Fibroblast of skin of left quadriceps (primary cell): ENCODE measurements at places on chromosomes 5 and 9.

GRCh38 chr5:132500931-132501628 is 10.5 kb upstream of the IRF1 start:
- DNase-seq, result no peak

DNA sequence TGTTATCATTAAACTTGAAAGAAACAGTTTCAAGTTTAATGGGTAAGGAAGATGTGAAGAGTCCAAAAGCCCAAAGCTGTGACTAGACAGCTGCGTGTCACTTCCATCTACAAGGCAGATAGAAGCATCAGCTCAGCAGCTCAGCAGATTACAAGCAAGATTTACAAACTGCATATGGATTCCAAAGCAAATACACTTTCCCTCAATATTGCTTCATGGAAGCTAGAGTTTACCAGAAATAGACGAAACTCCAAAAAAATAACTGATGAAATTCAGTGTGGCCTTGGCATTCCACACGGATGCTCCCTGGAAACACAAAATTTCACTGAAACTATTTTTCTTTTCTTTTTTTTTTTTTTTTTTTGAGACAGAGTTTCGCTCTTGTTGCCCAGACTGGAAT is 17.9 kb downstream of the MYO10 start:
- DNase-seq, result no peak

DNA sequence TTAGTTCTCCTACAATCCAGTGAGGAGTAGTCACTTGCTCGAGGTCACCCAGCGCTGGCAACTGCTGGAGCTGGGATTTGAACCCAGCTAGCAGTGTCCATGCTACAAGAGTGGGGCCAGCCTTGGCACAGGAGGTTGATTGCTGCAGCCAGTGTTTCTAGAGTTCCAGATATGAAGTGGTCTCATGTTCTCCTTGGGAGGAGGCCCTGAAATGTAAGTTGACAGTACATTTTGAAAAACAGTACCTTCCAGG is 802 bp downstream of the CCDC107 start:
- no peak for DNase-seq

DNA sequence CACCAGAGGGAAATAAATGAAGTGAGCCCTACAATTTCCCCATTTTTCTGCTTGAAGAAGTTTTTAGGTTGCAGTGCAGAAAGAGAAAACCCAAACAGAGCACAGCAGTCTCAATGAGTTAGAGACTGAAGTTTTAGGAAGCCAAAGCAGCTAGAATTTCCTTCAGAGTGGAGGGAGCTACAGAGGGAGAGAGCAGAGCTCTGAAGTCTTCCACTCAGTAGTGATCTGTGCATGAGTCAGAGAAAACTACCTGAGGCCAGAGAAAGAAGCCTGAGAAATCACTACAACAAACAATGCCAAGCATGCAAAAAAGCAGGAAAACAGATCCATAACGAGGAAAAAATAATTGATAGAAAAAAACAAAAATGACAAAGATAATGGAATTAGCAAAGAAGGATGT is 17.9 kb upstream of the NDUFB6 start:
- DNase-seq, result no peak

GRCh38 chr5:162593881-162594280 is 526.3 kb downstream of the GABRG2 start:
- no peak for DNase-seq

- no peak for DNase-seq
Observed at GRCh38 chr5:158715592-158715991, 384.1 kb downstream of the EBF1 start.

DNA sequence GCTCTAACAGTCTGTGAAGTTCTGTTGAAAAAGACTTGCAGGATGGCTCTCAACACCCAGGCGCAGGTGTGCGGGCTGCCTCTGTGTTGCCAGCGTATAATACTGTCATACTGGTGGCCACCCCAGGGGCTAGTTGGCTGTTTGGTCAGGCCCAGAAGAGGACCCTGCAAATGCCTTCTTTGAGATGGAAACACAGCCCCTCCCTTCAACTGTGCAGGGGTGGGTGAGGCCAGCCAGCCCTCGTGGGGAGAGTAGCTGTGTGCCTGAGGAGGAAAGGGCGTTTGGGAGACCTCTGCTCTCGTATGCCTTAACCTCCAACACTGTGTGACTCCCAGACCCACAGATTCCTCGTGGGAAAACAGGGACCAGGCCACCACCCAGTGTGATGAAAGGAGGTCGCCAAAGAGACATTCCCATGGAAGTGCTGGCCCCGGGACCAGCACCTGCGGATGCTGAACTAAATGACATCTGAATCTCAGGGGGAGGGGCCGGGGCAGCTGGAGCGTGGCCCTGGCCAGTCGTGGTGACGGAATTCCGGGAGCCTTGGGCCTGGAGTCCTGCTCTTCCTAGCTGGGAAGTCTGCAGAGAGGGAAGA is 11.3 kb upstream of the SCGB3A1 start:
- DNase-seq, result no peak

GRCh38 chr5:90233476-90233875 is 176.1 kb downstream of the CETN3 start:
- no peak for DNase-seq

DNA sequence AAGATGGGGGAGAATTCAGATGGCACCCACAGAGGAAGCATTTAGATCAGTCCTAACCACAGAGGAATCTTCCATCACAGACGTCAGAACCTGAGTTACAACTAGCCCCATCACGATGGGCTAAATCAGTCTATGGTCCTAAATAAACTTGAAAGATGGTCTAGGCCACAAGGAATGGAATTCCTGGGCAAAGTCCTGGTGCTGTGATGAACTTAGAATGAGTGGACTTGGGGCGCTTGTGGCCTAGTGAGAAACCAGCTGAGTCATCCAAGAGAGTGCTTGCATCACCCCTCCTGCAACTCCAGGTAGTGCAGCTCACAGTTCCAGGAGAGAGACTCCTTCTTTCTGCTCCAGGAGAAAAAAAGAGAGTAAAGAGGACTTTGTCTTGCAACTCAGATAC is 722.9 kb upstream of the RGMB start:
- no peak for DNase-seq

- no peak for DNase-seq
Observed at GRCh38 chr5:1874348-1874747, 8.4 kb downstream of the IRX4 start.

GRCh38 chr9:97632248-97632984 is 752 bp downstream of the TSTD2 start:
- peak; percentile 59 for DNase-seq

- no peak for DNase-seq
Observed at GRCh38 chr5:133891390-133891789, 77.0 kb downstream of the C5orf15 start.

- no peak for DNase-seq
Observed at GRCh38 chr5:170860818-170861666, 776 bp upstream of the RANBP17 start.

DNA sequence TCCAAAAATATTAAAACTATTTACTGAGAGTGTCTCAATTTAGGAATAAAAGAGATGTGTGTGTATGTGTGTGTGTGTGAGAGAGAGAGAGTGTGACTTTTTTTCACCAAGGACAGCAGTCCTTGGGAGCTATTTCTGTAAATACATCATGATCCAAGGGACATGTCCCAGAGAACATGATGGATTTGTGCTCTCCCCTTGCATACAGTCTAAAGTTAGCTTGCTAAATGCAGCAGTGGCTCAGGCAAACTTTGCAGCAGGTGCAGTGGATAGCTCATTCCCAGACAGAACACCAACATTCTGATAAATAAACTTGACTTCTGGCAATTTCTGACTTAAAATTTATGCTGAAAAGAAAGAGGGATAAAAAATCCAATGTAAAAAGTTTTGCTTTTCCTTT is 55.4 kb upstream of the SGCD start:
- DNase-seq, result no peak

- no peak for DNase-seq
Observed at GRCh38 chr5:82365026-82365425, 86.9 kb upstream of the RPS23 start.

DNA sequence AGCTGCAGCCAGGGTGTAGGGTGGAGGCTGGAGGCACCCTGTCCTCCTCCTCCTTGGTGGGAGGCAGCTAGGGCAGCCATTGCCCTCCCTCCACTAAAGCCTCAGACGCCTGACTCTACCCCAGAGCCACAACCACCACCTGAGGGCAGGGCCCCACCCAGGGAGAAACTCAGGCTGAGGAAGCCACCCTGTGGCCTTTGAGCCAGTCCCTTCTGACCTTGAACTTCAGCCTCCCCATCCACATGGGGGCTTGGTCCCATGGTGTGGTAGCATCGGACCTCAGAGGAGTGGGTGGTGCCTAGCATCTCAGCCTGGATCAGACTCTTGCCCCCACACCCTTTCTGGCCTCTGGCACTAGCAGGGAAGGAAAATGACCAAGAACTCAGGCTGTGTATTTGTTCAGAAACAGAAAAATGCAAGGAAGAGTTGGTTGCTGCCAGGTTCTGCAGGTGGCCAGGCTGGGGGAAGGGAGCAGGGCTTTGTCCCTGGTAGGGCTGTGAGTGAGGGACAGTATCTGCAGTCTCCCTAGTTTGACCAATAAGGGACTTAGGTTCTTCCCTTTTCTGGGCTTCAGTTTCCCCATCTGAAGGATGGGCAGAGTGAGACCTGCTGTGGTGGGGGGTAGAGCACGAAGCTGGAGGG is 3.2 kb downstream of the DAB2IP start:
- DNase-seq, result no peak

DNA sequence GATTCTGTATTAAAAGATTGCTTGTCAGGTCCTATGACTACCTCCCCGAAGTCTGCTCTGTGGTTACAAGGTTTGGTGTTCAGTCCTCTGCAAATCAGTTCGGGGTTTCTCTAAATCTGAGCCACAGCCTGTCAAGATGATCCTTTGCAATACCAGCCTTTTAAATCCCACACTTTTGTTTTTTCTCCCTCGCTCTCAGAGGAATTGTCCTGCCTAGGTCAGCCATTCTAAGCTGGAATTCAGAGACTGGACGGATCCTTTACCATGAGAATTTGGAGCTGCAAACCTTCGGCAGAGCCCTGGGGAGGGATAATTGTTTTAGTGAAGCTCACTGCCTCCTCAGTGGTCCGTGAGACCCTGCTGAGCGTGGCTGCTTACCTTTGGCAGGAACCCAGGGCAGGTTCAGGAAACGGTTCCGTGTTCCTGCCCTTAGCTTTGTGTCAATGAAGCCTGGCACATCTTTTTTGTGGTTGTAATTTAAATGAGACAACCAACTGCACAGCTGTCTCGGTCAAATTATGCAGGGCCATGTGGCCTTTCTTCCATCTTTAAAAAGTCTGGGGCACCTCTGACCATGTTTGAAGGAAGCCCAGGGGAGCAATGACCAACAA is 47.2 kb downstream of the EBF1 start:
- no peak for DNase-seq

- no peak for DNase-seq
Observed at GRCh38 chr9:90299968-90300367, 342.7 kb downstream of the DIRAS2 start.

DNA sequence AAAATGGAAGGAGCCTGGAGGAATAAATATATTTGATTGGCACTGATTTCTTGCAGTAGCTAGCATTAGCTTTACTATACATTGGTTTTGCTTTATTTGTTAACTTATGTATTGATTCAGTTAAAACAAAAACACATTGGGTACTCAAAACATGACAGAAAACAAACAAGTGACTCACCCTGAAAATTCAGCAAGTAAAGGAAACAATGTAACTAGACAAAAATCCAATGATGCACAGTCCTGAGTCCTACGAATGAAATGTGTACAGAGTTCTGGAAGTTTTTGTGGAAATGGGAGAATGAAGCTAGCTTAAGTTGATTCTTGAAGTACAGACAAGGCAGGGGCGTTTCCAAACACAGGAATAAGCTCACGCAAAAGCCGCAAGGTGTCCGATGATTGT is 175.0 kb downstream of the ELAVL2 start:
- DNase-seq, result no peak

DNA sequence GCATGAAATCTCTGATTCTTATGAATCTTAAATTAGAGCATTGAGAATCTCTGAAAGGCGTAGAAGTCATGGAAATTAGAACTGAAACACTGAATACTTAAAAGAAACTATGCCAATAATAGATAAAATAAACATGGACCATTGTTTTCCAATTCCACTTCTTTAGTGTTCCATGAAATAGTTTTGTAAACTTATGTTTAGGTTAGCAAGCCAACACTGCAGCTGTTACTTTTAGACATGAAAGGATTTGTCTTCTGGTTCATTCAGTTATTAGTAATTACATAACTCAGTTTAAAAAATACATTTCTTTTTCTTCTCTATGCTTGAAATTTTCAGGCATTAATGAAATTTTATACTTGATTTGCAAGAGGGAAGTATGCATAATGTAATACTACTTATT is 733.4 kb upstream of the NUDT12 start:
- DNase-seq, result no peak

- DNase-seq, result no peak
Observed at GRCh38 chr5:73104326-73104725, 16.0 kb upstream of the TMEM171 start.

DNA sequence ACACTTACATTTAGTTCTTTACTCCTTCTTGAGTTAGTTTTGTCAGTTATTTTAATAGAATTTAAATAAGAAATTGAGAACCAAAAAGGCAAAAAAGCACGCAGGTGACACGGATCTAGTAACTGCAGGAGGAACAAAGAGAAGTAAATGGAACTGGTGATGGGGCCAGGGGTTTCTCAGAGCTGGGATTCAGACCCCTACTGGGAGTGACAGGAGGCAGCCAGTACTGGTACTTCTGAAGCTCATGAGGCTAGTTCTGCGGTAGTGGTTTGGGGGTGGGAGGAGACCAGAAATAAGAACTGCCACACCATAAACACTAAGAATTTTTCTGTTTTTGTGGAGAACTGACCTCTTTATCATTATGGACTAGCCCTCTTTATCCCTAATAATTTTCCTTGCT is 48.2 kb downstream of the OXCT1 start:
- DNase-seq, result no peak

DNA sequence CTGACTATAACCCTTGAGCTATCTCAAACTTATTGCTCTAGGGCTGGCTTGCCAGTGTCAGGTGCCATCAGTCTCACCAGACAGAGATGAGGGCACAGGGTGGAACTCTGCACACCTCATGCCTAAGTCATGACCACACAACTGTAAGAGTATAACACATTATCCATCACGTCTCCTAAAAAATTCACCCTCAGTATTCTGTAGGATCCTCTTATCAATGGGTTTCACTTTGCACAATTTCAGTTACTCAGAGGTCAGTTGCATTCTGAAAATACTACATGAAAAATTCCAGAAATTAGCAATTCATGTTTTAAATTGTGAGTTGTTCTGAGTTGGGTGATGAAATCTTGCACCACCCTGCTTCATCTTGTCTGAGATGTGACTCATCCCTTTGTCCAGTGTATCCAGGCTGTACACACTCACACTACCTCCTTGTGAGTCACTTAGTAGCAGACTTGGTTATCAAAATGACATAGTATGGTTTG is 690.9 kb upstream of the CDH18 start:
- DNase-seq, result peak; percentile 94
